ENCODE measurements at places on chromosomes 2 and 18. TPM values are rescaled to one million over a fixed set of nuclear protein-coding genes. Genes with fewer than 3 reads are reported as not detected.

REG1B gene
- not detected for total RNA-seq

FOXI3 gene
- not detected for total RNA-seq

GAD1 gene
- total RNA-seq, result 0.59 TPM

CAPN13 gene
- 0.27 TPM for total RNA-seq

BCL11A gene
- total RNA-seq, result not detected

SGPP2 gene
- total RNA-seq, result 0.46 TPM

TUBA3E gene
- total RNA-seq, result 0.78 TPM

SCN7A gene
- total RNA-seq, result not detected

GPR35 gene
- 1.1 TPM for total RNA-seq

CD226 gene
- 0.15 TPM for total RNA-seq

MYOM1 gene
- 0.09 TPM for total RNA-seq

CHRNG gene
- not detected for total RNA-seq

CNGA3 gene
- not detected for total RNA-seq

ZNF804A gene
- total RNA-seq, result not detected

All from A549 treated with ZK216348 at 1 μM for 4 hours (cell line).